DMS79 treated with DMSO at 0.1 percent for 48 hours (cell line): ENCODE measurements at places on chromosomes 6 and 20.

DNA sequence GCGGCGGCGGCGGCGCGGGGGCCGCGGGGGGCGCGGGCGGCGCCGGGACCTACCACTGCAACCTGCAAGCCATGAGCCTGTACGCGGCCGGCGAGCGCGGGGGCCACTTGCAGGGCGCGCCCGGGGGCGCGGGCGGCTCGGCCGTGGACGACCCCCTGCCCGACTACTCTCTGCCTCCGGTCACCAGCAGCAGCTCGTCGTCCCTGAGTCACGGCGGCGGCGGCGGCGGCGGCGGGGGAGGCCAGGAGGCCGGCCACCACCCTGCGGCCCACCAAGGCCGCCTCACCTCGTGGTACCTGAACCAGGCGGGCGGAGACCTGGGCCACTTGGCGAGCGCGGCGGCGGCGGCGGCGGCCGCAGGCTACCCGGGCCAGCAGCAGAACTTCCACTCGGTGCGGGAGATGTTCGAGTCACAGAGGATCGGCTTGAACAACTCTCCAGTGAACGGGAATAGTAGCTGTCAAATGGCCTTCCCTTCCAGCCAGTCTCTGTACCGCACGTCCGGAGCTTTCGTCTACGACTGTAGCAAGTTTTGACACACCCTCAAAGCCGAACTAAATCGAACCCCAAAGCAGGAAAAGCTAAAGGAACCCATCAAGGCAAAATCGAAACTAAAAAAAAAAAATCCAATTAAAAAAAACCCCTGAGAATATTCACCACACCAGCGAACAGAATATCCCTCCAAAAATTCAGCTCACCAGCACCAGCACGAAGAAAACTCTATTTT is 2.0 kb downstream of the FOXC1 start:
- DNase-seq = no peak

DNA sequence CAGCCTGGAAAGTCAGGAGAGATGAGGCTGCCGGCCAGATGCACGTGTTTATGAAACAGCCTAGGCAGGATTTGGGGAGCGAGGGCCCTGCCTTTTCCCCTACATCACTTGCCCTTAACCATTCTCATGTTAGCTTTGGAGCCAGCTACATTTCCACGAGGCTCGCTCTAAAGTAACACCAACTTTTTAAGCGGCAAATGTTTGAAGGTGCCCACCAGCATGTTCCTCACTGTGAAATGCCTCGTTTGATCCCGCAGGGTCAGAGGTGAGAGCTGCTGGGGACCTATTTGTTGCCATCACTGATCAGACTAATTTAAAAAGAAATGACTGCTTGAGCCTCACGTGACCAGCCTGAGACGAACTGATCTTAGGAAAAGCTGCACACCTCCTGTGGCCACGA is 51.6 kb upstream of the DACT2 start:
- DNase-seq = no peak

DNA sequence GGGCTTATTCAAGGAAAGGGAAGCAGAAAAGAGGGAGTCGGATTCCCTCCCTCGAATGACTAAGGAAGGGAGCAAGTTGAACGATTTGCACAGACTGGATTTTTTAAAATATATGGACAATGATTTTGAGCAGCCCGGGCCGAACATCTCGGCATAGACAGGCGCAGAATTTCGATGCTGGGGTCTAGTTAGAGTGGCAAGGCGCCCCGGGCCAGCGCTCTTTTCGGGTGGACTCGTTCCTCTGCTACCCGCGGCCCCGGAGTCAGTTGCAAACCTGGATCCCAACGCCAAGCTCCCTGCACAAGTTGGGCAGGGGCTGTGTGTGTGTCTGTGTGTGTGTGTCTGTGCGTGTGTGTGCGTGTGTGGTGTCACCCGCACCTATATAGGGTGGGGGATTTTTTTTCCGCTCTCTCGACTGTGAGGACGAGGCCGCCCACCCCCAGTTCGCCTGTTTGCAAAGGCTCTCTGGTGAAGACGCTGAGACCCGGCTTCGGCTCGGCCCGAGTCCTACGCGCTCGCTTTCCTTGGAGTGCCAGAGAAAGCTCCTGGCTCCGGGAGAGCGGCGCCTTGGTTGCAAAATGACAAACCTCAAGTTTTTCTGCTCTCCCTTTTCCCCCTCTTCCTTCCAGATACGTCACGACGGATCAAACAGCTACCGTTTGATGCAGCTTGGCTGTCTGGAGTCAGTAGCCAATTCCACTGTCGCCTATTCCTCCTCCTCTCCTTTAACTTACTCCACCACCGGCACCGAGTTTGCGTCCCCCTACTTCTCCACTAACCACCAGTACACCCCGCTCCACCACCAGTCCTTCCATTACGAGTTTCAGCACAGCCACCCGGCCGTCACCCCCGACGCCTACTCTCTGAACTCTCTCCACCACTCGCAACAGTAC is 1.4 kb downstream of the TFAP2D start:
- no peak for DNase-seq

DNA sequence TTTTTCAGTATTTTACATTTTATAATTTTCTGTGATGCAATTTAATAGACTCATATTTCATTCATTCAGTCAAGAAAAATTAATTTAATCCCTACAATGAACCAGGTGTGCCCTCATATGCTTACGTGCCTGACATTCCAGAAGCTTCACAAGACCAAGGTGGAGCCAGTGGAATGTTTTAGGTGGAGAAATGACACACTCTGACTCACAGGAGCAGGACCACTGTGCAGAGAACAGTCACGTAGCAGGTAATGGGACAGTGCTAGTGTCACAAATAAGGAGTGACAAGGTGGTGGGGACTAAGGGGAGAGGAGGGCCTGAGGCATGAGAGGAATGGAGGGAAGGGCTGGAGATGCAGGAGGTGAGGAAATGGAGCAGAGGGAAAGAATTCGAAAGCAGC is 37.0 kb upstream of the HLA-G start:
- DNase-seq = no peak

DNA sequence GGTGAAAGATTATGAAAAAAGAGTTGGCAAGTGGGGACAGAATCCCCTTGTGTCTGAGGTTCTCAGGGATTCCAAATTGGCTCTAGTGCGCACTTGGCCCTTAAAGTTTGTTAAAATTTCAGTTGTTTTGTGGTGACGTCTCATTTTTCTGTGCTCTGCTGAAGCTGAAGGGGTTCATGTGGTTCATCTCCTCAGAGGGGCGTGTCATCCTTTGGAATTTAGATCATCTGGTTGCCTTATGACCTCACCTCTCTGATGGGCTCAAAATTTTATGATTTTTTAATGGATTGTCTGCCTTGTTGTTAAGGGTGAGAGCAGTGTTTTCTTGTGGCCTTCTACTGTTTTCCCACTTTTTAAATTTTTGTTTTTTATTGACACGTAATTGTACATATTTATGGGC is 20.3 kb downstream of the CYB5R4 start:
- no peak for DNase-seq

GRCh38 chr6:120869397-120869796 is 464.9 kb downstream of the TBC1D32 start:
- no peak for DNase-seq

DNA sequence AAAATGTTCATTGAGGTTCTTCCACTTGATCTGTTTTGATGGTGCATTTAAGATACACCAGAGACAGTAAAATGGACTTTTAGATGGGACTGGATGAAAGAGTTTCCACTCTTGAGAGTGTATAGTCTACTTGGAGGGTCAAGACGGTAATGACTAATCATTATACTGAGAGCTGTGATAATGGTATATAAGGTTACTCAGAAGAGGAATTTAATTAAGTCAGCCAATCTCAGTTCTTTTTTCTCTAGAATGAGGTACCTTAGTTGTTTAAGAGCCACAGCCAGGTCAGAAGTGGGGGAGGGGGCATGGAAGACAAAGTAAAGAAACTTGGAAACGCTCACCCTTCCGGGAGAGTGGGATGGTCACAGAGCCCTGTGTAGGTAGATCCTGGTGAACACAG is 123.9 kb downstream of the MAP3K4 start:
- DNase-seq = no peak

GRCh38 chr20:4603724-4604123 is 118.0 kb upstream of the PRND start:
- DNase-seq = no peak

DNA sequence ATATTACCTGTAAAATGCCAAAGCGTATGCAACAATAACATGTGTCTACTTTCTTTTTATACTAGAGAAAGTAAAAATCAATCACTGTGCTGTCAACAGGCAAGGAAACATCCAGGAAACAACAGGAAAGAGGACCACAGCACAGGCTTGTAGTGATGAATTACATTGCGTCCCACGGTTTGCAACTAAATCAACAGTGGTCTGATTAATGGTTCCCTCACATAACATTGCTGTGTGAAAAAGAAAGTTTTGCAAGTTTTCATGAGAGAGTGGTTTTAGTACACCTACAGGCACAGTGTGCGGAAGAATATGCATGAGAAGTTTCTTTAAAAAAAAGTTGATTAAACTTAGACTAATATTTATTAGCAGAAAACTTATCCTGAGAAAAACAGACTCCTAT is 329.5 kb upstream of the HSF2 start:
- no peak for DNase-seq

GRCh38 chr20:53412577-53413185 is 181.0 kb downstream of the ZNF217 start:
- no peak for DNase-seq

DNA sequence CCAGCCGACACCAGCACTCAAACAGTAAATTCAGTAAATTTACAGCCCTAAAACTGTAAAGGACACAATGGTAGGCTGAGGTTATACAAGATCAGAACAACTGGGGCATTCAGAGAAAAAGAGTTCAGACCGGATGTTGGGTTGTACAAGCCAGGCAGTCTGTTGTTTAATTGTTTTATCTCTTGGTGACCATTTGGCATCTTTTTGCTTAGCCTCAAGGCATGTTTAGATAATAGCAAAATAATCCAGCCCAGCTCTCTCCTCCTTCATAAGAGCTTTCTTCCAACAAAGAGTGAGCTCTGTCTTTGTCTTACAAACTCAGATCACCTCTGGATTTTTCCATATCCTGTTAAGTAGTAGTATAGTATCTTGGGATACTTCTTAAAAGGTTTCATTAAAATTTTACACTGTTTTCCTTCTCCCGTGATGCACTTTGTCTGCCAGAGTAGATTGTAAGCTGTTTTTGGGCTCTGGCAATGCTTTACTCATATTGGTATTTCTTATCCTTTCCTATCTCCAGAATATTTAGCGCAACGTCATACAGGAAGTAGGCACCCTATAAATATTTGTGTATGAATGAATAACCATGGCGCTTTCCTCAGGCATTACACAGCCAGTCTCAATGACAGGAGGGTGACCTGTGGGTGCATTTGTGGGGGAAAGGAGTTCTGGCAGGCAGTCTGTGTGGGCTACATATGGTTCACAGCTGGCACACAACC is 35.6 kb upstream of the TRAM2 start:
- no peak for DNase-seq

DNA sequence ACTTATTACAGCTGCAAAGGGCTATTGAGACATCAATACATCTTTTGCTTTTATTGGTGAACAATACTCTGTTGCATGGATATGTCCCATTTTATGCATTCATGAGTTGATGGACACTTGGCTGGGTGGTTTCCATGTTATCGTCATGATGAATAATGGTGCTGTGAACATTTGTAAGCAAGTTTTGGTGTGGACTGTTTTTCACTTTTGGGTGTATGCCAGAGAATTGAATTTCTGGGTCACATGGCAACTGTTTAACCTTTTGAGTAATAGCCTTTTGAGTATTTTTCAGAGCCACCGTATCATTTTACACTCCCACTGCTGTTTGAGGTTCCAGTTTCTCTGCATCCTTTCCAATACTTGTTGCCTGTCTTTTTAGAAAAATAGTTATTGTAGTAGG is 107.0 kb downstream of the JARID2 start:
- no peak for DNase-seq

GRCh38 chr6:53916804-53917463 is 122.1 kb downstream of the LRRC1 start:
- no peak for DNase-seq

DNA sequence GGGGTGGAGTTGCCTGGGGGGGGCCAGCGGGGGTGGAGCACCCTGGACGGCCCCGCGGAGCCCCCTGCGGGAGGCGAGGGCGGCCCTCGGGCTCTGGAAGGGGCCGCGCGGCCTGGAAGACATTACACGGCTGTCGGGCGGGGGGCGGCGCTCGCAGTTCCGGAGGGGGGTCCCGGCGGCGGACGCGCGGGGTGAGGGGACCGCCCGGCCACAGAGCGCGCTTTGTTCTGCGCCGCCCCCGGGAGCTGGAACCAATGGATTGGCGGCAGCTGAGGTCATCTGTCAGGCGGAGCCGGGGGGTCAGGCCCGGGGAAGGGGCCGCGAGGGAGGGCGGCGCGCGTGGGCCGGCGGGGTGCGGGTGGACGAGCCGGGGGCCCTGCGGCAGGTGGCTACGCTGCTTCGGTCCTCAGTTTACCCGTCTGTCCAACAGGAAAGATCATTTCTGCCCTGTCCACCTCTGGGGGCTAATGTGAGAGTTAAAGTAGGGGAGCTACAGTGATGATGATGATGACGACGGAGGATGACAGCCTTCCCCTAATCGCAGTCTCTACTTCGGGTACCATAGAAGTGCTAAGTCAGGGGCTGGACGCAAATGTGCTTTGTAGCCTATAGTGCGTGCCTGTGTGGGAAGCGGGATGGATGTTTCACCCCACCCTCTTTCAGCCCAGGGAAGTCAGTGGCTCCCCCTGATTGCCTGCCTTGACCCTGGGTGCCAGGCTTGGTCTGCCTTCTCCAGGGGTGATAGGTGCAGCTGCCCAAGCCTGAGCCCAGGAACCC is 10.4 kb downstream of the SRXN1 start:
- DNase-seq = no peak

DNA sequence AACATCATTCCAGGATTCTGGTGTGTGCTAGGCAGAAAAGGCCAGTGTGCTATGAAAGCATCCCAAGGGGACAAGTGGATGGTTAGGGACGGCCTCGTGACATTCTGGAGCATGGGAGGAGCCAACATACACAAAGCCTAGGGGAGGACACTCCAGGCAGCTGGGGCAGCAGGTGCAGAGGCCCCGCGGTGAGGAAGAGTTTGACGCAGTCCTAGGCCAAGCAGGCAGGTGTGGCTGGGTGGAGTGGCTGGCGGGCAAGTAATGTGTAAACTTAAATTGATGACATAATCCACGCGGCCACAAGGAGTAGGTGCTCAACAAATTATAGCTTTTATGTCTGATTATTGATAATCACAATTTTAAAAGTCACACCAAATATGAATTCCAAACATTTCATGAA is 93.6 kb downstream of the TMEM242 start:
- peak; percentile 99 for DNase-seq

- no peak for DNase-seq
Measured at GRCh38 chr6:106084989-106085691, 996 bp upstream of the PRDM1 start.
